Natural killer cell (primary cell): ENCODE measurements at places on chromosomes 1 and 21. TPM values are rescaled to one million over a fixed set of nuclear protein-coding genes. Genes with fewer than 3 reads are reported as not detected.

GRCh38 chr1:235919127-235919832 is 52.6 kb upstream of the LYST start:
- DNase-seq, result no peak

DNA sequence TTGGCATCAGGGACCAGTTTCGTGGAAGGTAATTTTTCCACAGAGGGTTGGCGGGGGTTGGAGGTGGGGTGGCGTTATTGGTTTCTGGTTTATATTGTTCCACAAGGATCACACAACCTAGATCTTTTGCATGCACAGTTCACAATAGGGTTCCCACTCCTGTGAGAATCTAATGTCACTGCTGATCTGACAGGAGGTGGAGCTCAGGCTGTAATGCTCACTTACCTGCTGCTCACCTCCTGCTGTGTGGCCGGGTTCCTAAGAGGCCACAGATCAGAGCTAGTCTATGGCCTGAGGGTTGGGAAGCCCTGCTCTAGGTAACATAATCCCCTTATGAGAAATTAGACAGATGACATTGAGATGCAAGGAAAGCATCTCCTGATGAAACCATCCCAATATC is 12.6 kb downstream of the GBP5 start:
- DNase-seq, result no peak

DNA sequence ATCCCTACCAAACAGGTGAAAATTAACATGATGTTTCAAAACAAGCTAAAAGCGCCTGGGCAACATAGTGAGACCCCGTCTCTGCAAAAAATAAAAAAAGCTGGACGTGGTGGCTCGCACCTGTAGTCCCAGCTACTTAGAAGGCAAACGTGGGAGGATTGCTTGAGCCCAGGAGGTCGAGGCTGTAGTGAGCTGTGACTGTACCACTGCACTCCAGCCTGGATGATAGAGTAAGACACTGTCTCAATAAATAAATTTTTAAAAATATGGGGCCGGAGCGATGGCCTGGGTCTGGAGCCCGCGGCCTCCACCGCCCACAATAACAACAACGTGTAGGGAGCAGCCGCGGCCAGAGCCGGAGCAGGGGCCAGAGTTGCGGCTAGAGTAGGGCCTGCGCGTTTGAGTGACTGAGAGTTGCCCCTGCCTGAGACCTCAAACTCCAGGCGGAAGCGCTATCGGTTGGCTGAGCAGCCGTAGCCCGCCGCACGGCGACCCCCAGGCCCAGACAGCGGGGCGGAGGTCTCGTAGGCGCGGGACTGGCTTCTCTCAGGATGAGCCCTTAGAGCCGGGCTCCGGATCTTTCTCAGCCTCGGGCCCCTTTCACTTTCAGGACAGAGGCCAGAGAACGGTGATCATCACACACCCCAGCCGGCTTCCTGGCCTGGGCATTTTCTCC is 41.4 kb downstream of the ZMYM1 start:
- DNase-seq, result no peak

DNA sequence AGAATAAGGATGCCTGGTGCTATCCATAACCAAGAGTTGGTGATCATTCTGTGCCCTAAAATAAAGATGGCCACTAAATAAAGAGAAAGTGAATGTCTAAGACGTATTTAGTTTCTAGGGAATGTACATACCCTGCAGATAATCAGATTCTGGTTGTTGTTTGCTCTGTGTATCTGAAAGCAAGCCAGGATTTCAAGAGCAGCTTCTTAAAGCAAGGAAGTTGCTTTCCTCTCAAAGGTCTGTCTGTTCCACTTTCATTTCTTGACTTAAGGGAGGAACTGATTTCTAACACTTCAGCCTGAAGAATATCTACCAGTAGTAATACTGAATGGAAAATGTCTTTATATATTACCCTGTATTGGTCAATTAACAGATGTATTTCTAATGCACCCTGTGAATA is 88.8 kb downstream of the KIF1B start:
- DNase-seq, result no peak

Gene S100A14
- total RNA-seq, result not detected
